ENCODE measurements at places on chromosomes 16 and 17. TPM values are rescaled to one million over a fixed set of nuclear protein-coding genes. Genes with fewer than 3 reads are reported as not detected.

- H3K36me3 ChIP-seq = peaks cover 66% of the 10 kb centered on the region
- H3K27me3 ChIP-seq = no peaks in the 10 kb centered on the region
- peaks cover 38% of the 10 kb centered on the region for H3K4me1 ChIP-seq
- H3K27ac ChIP-seq = peak overlapping the region; percentile 97
These were observed 9.1 kb downstream of the TMEM208 start for GRCh38 chr16:67235816-67236562.

DNA sequence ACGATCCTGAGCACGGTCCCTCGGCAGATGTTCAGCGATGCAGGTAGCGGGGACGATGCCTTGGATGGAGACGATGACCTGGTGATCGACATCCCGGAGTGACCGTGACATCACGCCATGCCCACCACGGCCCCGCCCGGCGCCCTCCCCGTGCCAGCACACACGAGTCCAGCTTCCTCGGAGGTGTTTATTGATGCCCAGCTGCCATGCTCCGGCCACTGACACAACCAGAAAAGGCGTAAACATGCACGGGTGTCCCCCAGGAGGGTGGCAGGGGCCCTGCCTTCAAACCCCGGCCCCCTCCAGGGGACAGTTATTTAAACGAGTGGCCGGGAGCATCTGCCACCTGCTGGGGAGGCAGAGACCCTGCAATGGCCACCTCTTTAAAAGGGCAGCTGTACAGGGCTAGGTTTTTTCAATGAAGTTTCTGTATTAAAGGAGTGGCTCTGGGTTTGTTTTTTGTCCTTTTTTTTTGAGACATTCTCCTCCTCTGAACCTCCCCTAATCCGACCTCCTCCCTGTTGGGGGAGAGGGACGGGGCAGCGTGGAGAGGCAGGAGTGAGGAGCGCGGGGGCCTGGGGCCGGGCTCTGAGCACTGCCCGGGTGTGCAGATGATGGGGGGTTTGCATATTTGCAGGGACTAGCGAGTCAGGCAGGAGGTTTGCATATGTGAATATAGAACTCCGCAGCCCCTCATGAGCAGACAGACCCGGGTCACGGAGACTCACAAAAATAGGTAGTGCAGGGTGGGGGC lies 5.3 kb downstream of the DOC2A start:
- peaks cover 20% of the 10 kb centered on the region for H3K27me3 ChIP-seq
- H3K4me1 ChIP-seq = peaks cover 2% of the 10 kb centered on the region
- H3K36me3 ChIP-seq = peaks cover 17% of the 10 kb centered on the region
- H3K4me3 ChIP-seq = no peak overlapping the region

GRCh38 chr17:51230306-51230705 lies 29.5 kb downstream of the MBTD1 start:
- no peak overlapping the region for H3K4me3 ChIP-seq
- H3K27me3 ChIP-seq = no peaks in the 10 kb centered on the region
- H3K4me1 ChIP-seq = peaks cover 11% of the 10 kb centered on the region
- no peak for DNase-seq
- H3K36me3 ChIP-seq = peaks cover 2% of the 10 kb centered on the region
- no peak overlapping the region for H3K27ac ChIP-seq

- no peak for DNase-seq
- peaks cover 22% of the 10 kb centered on the region for H3K36me3 ChIP-seq
- H3K27ac ChIP-seq = no peak overlapping the region
- H3K4me3 ChIP-seq = no peak overlapping the region
These were observed 37.7 kb downstream of the ULK2 start for GRCh38 chr17:19830061-19830460.

- no peaks in the 10 kb centered on the region for H3K36me3 ChIP-seq
- H3K4me3 ChIP-seq = no peak overlapping the region
- H3K4me1 ChIP-seq = no peaks in the 10 kb centered on the region
- no peak for DNase-seq
- H3K27me3 ChIP-seq = no peaks in the 10 kb centered on the region
These were observed 23.3 kb downstream of the SLC38A7 start for GRCh38 chr16:58661199-58661830.

DNA sequence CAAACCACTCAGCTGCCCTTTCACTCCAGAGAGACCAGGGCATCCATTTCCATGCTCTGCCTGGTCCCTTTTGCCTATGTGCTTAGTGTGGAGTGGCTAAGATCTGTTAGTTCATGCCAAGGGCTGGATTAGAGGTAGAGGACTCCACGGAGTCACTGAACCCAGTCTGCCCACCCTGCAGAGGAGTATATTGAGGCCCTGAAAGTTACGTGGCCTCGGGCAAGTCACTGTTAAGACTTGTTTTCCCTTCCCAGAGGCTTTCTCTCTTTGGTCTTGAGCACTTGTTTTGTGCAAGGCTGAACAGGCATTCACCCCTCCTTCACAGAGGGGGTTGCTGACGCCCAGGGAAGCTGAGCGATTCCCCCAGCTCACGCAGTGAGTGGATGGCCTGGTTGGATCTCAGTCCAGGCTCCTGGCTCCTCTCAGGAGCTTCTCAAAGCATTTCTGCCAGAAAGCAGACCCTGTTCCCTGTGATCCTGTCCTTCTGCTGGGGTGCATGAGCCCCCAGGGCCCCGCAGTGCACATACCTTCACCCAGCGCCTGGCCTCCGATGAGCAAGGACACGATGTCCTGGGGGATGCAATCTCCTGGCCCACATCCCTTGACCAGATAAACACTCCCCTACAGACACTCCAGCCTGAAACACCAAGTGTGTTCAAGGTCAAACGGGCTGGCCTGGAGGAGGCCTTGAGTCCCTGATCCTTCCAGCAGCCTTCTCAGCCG lies 153.4 kb upstream of the GSE1 start:
- H3K4me1 ChIP-seq = peaks cover 1% of the 10 kb centered on the region
- no peaks in the 10 kb centered on the region for H3K36me3 ChIP-seq
- H3K4me3 ChIP-seq = no peak overlapping the region
- no peak overlapping the region for H3K27ac ChIP-seq
- H3K27me3 ChIP-seq = peaks cover 25% of the 10 kb centered on the region
- DNase-seq = no peak

- H3K4me1 ChIP-seq = peaks cover 72% of the 10 kb centered on the region
- DNase-seq = no peak
- H3K27me3 ChIP-seq = no peaks in the 10 kb centered on the region
- no peak overlapping the region for H3K4me3 ChIP-seq
These were observed 10.2 kb downstream of the CYB561 start for GRCh38 chr17:63435681-63436522.

GRCh38 chr17:1673041-1673785 lies 11.5 kb downstream of the PRPF8 start:
- peak; percentile 51 for DNase-seq
- peaks cover 88% of the 10 kb centered on the region for H3K36me3 ChIP-seq
- H3K27ac ChIP-seq = peak overlapping the region; percentile 70
- no peak overlapping the region for H3K4me3 ChIP-seq
- H3K4me1 ChIP-seq = peaks cover 32% of the 10 kb centered on the region
- no peaks in the 10 kb centered on the region for H3K27me3 ChIP-seq

Gene AOC3
- 0.53 TPM for total RNA-seq

Gene ASPA
- not detected for total RNA-seq

Gene USP36
- 96.8 TPM for total RNA-seq

Gene FAM171A2
- 0.10 TPM for total RNA-seq
